ENCODE measurements at places on chromosomes 2 and 18. TPM values are rescaled to one million over a fixed set of nuclear protein-coding genes. Genes with fewer than 3 reads are reported as not detected.

The B3GNT7 gene
- total RNA-seq, result 3.8 TPM

The PARD3B gene
- total RNA-seq, result 41.4 TPM

- no peak for ATAC-seq
These were observed 37.3 kb upstream of the MRPL19 start for GRCh38 chr2:75609334-75609689.

DNA sequence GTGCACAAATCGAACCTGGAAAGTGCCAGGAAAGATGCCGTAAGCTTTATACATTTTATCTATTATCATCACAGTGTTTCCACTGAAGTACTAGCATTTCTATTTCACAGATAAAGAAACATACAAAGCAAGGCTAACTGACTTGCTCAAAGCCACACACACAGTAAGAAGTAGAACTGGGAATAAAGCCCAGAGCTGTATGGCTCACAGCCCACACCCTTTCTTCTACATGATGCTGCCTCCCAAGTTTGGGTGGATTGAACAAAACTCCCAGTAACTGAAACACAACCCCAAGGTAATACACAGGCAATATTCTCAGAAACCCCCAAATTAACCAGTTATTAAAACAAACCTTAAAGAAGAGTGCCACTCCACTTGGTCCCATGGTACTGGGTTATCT is 11.2 kb downstream of the SAP130 start:
- ATAC-seq, result no peak

Data from gastroesophageal sphincter (tissue), 4 donors.